Ammon's horn (tissue), 1 donor: ENCODE measurements at places on chromosomes 5 and 9.

- no peak for DNase-seq
Observed at GRCh38 chr5:57042524-57042931, 90.6 kb upstream of the MIER3 start.

GRCh38 chr5:174454464-174454863 is 269.9 kb upstream of the MSX2 start:
- DNase-seq: no peak

DNA sequence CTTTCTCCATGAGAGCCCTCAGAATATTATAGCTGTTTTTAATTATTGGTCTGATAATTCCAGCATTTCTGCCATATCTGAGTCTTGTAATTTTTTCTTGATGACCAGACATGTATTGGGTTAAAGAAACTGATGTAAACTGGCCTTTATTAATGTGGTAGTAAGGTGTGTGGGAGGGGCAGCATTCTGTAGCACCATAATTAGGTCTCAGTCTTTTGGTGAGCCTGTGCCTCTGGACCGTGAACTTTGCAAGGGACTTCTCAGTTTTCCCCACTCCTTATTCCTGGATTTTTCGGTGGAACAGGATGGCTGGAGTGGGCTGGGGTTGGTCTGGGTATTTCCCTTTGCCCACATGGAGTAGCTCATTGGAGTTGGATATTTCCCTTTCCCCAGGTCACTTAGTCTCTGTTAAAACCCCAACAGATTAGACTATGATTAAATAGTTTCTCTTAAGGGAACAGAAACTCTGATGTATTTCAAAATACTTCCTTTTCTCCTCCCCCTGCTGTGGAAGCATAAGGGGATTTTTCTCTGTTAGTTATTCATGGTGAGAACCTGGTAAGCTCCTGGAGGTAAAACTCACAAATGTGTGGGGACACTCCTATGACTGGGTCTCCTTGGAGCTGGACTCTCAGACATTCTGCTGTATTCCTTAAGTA is 52.4 kb downstream of the FSD1L start:
- no peak for DNase-seq

GRCh38 chr9:132007371-132008025 is 72.2 kb downstream of the MED27 start:
- DNase-seq: no peak

DNA sequence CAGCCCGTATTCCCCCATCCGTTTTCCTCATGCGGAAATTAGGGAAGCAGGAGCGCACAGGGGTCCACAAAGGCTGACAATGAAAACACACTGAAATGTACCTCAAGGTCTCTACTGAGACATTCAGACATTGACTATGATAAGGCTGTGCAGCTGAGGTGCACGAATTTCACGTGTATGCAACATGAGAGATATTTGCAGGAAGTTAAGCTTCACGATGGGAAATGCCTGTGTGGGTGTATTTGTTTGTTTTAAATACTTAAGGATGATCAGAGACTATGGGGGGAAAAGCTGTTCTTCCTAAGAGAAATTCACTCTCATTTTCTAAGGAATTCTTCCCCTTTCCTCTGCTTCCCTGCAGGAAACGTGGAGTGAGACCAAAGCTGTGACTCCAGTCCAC is 2.6 kb upstream of the SPATA31E1 start:
- no peak for DNase-seq

- DNase-seq: no peak
Observed at GRCh38 chr9:94900222-94901018, 173.9 kb downstream of the AOPEP start.

DNA sequence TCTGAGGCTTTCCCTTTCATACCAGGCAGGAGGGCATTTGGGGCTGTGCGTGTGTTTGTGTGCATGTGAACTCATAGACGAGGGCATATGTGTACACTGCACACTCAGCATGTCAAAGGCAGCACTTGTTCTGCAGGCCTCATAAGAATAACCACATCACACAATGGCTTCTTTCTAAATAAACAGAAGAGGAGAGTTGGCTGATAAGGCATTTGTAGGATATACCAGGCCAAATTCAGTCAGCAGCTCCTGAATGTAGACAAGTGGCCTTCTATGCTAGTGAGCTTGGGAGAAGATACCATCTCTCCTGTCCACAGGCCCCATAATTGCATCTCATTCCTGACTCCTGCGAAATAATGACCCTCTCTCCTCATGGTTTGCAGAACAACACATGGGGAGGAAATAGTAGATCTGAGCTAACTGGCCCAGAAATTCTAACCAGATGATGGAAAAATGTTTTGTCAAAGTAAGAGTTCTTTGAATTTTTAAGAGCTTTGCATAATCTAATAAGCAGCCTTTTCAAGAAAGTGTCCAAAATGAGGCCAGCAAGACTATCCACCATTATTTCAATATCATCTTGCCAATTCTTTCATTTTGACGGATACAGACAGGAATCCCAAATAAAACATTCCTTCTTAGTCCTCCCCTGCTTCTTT is 60.5 kb upstream of the GAS1 start:
- peak; percentile 67 for DNase-seq

GRCh38 chr5:132260714-132261551 is 3.4 kb downstream of the PDLIM4 start:
- peak; percentile 70 for DNase-seq

DNA sequence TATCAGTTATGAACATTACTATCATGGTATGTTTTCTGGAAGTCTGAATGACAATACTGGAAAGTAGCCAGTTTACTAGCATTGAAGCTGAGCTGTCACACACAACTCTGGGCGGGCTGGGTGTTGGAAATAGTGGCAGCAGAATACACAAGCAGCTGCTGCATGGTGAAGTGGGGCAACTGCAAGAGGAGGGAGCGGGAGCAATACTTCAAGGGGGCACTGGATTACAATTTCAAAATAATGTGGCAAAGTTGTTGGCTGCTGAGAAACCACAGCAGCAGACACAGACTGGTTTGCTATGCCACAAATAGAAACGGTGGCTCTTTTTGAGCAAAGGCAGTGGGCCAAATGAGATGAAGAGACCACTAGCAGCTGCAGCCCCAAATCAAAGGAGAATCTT is 350.2 kb downstream of the KIAA0825 start:
- no peak for DNase-seq

DNA sequence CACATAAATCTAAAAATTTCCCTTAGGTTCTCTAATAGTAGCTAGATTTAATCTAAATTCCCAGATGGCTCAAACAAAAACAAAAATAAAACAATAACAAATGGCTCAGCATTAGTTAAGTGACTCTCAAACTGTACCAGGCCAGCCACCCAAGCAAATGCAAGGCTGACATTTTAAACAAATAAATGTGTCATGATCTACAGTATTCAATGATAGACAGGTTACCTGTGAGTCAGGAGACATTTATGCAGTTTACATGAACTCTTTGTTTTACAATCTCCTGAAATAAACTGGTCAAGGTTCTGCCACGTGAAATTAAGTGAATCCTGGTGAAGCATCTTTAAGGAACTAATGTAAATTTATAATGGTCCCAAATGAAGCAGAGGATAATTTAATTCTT is 580.2 kb upstream of the PTPRD start:
- no peak for DNase-seq

- DNase-seq: no peak
Observed at GRCh38 chr9:105339849-105340248, 95.4 kb downstream of the SLC44A1 start.

DNA sequence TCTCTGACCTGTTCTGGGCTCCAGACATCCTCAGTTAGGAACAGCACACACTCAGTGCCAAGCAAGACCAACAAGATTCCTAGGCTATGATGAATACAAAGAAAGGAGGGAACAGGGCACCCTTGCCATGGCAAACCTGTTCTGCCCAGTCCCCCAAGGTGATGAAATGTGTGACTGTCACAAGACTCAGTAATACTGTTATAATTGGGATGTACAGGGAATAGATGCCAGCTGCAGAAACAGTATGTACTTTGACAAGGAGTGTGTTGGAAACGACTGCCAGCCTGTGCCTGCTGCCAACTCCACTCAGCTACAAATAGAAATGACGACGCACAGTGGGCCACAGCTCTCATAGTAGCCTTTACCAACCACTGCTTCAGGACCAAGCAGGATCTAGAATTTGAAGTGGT is 453.0 kb downstream of the EFNA5 start:
- peak; percentile 74 for DNase-seq

GRCh38 chr5:148759101-148759500 is 67.3 kb upstream of the ADRB2 start:
- DNase-seq: no peak

GRCh38 chr9:81827616-81828296 is 100.5 kb upstream of the SPATA31D4 start:
- no peak for DNase-seq

- no peak for DNase-seq
Observed at GRCh38 chr9:126406075-126406667, 79.5 kb downstream of the MVB12B start.

GRCh38 chr5:6565492-6565891 is 67.4 kb downstream of the NSUN2 start:
- no peak for DNase-seq

DNA sequence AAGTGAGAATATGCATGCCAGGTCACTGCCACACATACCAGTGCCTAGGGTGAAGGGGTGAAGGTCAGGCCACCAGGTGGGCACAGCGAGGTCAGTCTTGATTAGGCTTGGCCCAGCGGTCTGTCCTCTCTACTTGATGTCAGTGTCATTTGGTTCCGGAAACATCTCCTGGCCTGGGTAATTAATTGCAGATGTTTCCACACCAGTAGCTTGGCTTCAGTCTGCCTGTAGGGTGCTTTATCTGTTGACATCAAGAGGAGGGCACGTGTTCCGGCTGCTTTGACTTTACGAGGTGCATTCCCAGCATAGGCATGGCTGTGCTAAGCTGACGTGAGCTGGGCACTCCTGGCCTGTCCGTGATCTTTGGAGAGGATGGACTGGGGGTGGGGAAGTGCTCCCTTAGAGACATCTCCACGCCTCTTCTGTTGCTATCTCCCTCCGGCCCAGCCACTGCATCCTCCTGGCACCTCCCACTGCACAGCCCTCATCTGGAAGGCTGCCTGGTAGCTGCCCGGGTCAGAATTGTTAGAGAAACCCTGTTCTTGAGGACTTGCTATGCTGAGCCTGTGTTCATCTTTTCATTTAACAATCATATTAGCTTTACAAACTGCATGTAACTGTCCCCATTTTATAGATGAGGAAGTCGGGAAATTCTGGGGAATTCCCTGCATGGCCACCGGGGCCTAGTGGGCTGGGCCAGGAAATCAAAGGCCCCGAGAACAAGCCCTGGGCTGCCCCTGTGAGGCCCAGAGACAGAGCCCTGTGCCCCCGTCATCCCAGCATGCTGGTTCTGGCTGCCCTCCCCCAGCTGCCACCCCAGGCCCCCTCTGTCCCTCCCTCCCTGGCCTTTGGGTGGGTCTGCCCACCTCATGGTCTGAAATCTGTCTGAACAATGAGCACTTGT is 29.1 kb downstream of the JADE2 start:
- DNase-seq: peak; percentile 50

DNA sequence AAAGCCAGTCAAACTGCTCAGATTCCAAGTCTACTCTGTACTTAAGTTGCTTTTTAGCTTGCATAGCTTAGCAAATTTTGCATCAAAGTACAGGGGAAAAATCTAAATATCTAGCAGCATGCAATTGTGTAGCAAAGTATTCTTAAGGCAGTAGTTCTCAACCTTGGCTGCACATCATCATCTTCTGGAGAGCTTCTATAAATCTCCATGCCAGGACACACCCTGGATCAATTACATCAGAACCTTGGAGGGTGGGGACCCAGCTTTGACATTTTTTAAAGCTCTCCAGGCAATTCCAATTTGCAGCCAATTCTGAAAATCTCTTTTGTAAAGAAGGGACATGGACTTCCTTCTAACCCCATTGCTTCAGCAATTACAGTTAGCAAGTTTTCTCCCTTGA is 187.5 kb downstream of the SNCAIP start:
- no peak for DNase-seq

DNA sequence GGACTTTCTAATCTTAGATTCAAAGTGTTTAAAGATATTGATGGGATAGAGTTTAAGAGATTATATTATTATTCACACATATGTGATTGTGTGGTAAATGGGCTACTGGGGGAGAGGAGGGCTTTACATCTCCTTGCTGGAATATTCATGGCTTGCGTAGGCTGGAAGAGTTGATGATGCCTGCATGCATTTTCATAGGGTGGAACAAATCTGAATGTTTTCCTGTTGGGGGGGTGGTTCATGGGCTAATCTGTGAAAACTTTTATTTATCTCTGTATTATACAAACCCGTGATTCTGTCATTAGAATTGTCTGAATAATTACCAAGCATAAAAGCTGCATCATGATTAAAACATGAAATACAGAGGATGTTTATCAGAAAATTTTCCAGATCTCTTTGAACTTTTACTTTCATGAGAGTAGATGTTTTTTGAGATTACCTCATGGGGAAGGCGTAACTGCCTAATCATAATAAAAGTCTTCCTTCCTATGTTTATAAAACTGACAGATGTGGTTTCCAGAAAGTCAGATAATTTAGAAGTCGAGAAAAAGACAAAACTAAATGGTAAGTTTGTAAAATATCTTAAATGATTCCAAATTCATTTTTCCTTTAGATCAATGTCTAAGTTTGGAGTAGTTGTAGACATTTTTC is 1185.4 kb upstream of the SEMA6A start:
- no peak for DNase-seq

DNA sequence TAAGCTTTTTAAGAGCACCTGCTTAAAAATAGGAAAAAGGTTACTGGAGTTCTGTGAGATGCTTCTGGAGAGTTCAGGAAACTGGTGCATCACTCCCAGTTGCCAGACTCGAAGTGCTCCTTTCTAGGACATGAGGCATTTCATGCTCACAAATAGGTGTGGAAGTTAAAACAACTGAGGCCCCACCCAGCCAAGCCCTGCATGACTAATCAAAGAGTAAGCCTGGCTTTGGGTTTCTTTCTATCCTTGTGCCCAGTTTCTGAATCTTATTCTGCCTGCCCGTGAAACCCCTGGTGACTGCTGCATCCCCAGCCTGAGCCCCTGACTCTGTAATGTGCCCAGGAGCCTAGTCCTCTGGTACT is 7.7 kb downstream of the SPINK9 start:
- DNase-seq: no peak

- no peak for DNase-seq
Observed at GRCh38 chr9:71352837-71353236, 231.4 kb upstream of the TRPM3 start.

GRCh38 chr5:83523929-83524328 is 52.4 kb downstream of the VCAN start:
- no peak for DNase-seq

DNA sequence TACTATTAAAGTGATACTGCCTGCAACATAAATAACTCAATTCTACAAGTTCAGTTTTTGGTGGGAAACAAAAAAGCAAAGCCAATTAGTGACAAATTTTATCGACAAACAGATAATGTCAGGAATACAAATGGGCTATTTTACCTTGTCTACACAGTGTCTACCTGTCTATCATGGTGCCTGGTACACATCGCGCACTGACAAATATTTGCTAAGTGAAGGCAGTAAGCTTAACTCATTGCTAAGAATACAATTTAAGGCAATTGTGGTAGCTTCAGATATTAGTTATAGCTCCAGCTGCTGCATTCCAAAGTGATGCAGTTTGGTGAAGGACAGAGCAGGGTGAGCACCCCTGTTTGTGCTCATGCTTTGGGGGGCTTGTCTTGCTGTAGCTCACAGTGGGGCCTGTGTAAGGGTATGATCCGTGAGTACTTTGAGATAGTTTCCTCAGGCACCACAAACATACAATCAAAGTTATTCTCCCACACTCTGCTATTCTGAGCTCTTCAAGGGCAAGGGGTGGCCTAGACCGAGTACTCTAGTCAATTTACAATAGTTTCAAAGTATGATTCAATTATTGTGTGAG is 24.7 kb downstream of the ELL2 start:
- no peak for DNase-seq

GRCh38 chr5:133240425-133241091 is 188.7 kb downstream of the HSPA4 start:
- peak; percentile 73 for DNase-seq
